Activated T-helper 2 cell treated with anti-CD3 and anti-CD28 coated beads, Interferon-gamma antibody, Interleukin-2, Interleukin-4, amounts not matched to agents 10 μg/mL and 5 μg/mL and 100 μg/mL, durations not matched to agents 14 hours and 24 hours and 36 hours (primary cell): ENCODE measurements at places on chromosomes 5 and 9.

DNA sequence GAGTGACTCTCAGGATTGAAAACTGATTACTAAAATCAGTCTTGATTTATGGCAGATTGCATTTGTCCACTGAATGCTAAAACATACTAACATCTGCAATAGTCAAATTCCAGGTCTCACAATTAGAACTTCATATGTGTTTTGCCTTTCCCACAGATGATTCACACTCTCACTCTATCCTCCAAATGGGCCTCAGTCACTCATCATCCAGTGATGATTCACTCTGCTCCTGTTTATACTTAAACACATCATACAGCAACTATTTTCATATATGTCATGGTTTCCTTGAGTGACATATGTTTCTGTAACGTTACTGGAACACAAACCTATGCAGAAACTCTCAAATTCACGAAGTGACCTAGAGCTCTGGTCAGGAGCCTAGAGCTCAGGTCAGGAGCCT lies 512.9 kb downstream of the HINT1 start:
- no peak overlapping the region for H3K27ac ChIP-seq
- DNase-seq: no peak
- H3K4me3 ChIP-seq: no peak overlapping the region
- no peaks in the 10 kb centered on the region for H3K4me1 ChIP-seq
- no peaks in the 10 kb centered on the region for H3K36me3 ChIP-seq
- H3K27me3 ChIP-seq: no peaks in the 10 kb centered on the region

GRCh38 chr5:125411071-125411743 lies 664.8 kb upstream of the ZNF608 start:
- H3K4me3 ChIP-seq: no peak overlapping the region
- DNase-seq: no peak
- no peaks in the 10 kb centered on the region for H3K36me3 ChIP-seq

DNA sequence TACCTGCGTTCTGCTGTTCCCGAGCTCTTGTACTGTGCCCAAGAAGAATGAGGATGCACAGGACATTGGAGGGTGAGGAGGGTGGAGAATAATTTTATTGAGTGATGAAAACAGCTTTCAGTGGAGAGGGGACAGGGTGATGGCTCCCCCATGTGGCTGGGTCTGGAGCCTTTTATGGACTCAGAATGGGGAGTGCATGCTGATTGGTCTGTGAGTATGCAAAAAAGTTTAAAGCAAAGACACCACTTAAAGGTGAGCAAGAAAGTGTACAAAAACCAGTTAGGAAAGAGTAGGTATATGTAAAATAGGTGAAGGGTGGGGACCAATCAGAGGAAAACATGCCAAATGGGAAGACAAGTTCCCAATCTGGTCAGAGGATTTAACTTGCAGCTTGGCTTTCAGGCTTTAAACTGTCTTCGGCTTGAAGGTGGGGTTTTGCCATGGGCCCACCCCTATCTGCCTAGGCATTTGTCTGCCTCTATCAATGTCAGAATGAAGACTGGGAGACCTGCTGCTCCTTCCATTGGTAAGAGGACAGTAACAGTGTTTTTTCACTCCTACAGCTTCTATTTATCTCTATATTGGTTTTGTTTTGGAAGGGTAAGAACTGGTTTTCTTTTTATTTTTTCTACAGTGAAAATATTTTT lies 118.0 kb upstream of the RAI14 start:
- DNase-seq: no peak
- no peak overlapping the region for H3K27ac ChIP-seq
- no peaks in the 10 kb centered on the region for H3K36me3 ChIP-seq
- peaks cover 8% of the 10 kb centered on the region for H3K27me3 ChIP-seq
- no peak overlapping the region for H3K4me3 ChIP-seq
- peaks cover 20% of the 10 kb centered on the region for H3K4me1 ChIP-seq

DNA sequence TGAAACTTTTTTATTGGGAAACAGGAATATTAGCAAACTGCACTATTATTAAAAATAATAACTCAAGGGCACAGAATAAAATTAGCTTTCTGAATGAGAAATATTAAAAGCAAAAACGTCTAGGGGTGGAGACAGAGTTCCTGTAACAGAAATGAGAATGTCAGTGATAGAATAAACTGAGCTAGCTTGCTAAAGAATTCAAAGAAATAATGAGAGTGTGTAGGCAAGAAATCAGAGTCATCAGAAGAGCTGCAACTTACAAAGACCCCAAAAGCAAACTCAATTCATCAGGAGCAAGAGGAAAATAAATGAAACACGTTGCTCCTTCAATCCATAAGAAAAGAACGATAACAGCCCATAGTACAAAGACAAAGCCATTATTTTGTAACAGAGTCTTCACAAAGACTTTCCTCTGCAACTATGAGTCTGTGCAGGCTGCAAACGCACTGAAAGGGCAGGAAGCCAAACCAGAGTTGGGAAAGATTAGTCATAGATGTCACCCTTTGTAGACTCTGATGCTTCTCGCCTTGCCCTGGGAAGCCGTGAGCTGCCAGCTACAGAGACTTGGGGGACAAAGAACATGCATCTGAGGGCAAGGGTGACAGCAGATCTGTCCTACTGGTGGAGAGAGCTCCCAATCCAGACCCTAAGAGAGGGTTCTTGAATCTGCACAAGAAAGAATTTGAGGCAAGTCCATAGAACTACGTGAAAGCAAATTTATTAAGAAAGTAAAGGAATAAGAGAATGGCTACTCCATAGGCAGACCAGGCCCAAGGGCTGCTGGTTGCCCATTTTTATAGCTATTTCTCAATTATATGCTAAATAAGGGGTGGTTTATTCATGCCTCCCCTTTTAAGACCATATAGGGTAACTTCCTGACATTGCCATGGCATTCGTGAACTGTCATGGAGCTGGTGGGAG lies 40.8 kb downstream of the SHC3 start:
- H3K4me1 ChIP-seq: no peaks in the 10 kb centered on the region
- H3K27ac ChIP-seq: no peak overlapping the region
- H3K4me3 ChIP-seq: no peak overlapping the region
- no peaks in the 10 kb centered on the region for H3K36me3 ChIP-seq
- peaks cover 13% of the 10 kb centered on the region for H3K27me3 ChIP-seq

- H3K4me3 ChIP-seq: no peak overlapping the region
- H3K4me1 ChIP-seq: peaks cover 14% of the 10 kb centered on the region
- peaks cover 16% of the 10 kb centered on the region for H3K27me3 ChIP-seq
- H3K27ac ChIP-seq: no peak overlapping the region
These were observed 64.6 kb upstream of the ZFR start for GRCh38 chr5:32508806-32509805.

- no peak for DNase-seq
- peaks cover 15% of the 10 kb centered on the region for H3K4me1 ChIP-seq
- H3K27me3 ChIP-seq: peaks cover 25% of the 10 kb centered on the region
- H3K27ac ChIP-seq: no peak overlapping the region
These were observed 116.7 kb upstream of the LPCAT1 start for GRCh38 chr5:1640421-1640881.

DNA sequence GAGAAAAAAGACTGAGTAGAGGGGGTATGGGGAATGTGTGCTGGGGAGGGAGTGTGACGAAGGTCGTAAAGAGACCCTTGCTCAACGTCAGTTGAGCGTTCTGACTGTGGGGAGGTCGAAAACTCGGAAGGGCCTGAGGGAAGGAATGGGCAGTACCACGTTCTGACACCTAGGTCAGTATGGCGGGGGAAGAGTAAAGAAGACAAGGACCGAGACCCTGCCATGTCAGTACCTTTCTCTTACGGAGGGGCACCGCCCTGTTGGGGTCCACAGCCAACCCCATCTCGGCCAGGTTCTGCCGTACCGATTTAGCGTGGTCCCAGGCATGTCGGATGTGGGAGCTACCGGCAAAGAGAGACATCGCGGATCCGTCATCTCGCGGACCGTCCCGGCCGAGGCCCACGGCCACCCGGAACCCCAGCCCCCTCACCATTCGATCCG lies 375 bp downstream of the NOP16 start:
- no peaks in the 10 kb centered on the region for H3K27me3 ChIP-seq
- peak overlapping the region; percentile 99 for H3K27ac ChIP-seq
- DNase-seq: no peak
- peak overlapping the region; percentile 97 for H3K4me3 ChIP-seq
- peaks cover 63% of the 10 kb centered on the region for H3K36me3 ChIP-seq

DNA sequence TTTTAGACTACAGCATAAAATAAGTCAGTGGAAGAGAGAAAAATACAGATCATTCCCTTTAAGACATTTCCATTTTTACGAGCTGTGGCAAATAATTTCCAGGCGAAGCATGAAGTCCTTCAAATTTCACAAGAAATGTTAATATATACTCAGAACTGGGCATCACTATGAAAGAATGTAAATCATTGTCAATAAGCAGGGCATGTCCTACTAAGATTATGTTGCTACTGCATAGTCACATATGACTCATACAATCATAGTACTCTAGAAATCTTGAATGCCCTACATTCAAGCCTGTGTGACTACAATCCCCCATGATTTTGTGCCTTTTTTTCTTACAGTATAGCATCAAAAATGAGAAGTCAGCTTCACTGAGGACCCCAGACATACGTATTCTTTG lies 485.2 kb upstream of the FTMT start:
- DNase-seq: no peak
- H3K4me3 ChIP-seq: no peak overlapping the region
- no peaks in the 10 kb centered on the region for H3K4me1 ChIP-seq
- no peak overlapping the region for H3K27ac ChIP-seq
- H3K27me3 ChIP-seq: no peaks in the 10 kb centered on the region

DNA sequence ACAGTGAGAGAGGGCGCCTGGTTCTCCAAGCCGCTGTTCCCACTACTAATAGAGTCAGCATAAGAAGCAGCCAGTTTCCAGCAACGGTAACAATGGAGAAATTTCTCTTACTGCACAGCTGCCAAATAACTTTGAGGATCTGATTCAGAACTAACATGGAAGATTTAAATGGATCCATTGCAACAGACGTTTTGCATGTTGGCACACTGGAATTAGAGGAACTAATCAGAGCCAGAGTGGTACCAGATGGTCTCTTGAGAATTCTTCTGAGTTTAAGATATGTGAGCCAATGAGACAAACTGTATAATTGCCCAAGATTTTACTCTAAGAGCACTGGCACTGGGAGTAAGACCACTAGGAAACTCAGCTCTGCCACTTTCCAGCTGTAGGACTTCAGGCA lies 186.5 kb downstream of the EFNA5 start:
- H3K4me3 ChIP-seq: no peak overlapping the region
- DNase-seq: no peak
- H3K27me3 ChIP-seq: peaks cover 24% of the 10 kb centered on the region
- no peak overlapping the region for H3K27ac ChIP-seq

GRCh38 chr9:3023449-3023848 lies 179.6 kb upstream of the PUM3 start:
- no peak overlapping the region for H3K4me3 ChIP-seq
- no peaks in the 10 kb centered on the region for H3K36me3 ChIP-seq
- no peak for DNase-seq

- H3K27me3 ChIP-seq: no peaks in the 10 kb centered on the region
- DNase-seq: no peak
- H3K27ac ChIP-seq: no peak overlapping the region
- H3K36me3 ChIP-seq: peaks cover 40% of the 10 kb centered on the region
These were observed 7.5 kb downstream of the PFDN1 start for GRCh38 chr5:140295414-140295813.

DNA sequence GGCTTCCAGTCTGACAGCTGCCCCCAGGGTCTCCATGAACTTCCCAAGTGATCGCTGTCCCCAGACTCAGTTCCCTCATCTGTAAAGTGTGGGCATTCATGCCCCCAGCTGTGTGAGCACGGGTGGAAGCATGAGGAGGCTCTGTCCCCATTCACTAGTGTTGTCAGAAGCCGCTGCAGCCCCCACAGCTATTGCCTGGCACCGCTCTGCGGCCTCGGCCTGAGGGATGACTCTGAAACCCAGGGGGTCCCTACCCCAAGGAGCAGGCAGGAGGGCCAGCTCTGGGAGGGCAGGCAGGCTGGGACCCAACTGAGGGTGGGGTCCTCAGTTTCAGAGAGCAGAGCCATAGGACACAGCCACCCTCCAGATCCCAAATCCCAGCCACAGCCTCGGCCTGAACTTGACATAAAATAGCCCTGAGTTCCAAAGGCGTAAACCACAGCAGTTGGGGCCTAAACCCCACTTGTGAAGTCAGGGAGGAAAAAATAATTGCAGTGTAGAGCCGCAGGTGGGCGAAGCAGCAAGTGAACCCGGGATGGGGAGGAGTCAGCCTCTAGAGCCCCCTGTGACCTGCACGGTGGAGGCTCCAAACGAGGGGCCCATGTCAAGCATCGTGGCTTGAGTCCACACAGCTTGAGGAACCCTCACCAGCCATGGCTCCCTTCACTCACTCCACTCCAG lies 66.0 kb upstream of the ADAMTS2 start:
- no peaks in the 10 kb centered on the region for H3K27me3 ChIP-seq
- no peaks in the 10 kb centered on the region for H3K4me1 ChIP-seq
- H3K27ac ChIP-seq: no peak overlapping the region
- H3K4me3 ChIP-seq: no peak overlapping the region
- no peak for DNase-seq

DNA sequence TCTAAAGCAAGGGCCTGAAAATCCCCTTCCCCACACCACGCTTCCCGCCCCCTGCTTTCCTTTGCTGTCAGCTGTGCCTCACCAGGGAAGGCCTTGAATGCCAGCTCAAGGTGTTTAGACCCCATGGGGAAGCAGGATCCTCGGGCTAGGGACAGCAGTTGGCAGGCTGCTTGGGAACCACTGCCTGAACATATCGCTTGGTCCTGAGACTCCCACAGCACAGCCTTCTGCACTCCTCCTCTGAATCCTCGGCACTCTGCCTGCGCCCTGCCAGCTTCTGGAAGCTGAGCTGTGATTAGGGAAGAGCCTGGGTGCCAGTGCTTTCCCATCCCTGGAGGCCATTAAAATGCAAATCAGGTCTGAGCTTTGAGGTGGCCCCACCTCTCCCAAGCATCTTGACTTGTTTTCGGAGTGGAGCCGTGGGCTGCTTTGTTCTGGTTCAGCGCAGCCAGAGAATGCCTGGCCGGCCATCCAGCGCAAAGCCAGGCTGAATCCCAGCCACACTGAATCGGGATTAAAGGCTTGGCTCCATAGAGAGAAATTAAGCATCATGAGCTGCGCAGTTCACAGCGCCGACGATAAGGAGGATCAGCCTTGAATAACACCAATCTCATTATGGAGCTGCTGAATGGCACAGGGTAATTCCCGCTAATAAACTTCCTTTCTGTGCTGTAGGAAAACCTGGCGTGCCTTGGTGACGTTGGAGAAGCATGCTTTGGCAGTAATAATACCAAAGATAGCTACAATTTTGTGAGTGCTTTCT lies 40.0 kb downstream of the AMBP start:
- no peak overlapping the region for H3K4me3 ChIP-seq
- H3K27me3 ChIP-seq: no peaks in the 10 kb centered on the region
- H3K27ac ChIP-seq: no peak overlapping the region
- DNase-seq: peak; percentile 4

GRCh38 chr5:172509405-172509781 lies 55.1 kb upstream of the SH3PXD2B start:
- H3K27ac ChIP-seq: no peak overlapping the region
- no peaks in the 10 kb centered on the region for H3K4me1 ChIP-seq
- no peak overlapping the region for H3K4me3 ChIP-seq
- no peaks in the 10 kb centered on the region for H3K36me3 ChIP-seq
- H3K27me3 ChIP-seq: no peaks in the 10 kb centered on the region
